Amniotic epithelial cell (primary cell): ENCODE measurements at places on chromosomes 16 and 17.

DNA sequence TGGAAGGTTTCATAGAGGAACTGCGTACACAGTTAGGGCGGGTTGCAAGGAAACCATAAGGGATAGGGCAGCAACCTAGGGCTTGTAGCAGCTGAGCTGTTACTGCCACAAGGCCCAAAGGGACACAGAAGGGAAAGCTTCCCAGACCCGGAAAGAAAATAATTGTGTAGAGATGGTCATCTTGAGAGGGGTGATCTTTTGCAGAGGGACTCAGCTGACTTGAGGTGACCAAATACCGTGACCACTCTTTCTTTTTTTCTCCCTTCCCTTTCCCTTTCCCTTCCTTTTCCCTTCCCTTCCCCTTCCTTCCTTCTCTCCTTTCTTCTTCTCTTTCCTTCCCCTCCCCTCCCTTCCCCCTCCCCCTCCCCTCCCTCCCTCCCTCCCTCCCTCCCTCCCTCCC, 8.5 kb upstream of the CREBBP start:
- no peak for DNase-seq

DNA sequence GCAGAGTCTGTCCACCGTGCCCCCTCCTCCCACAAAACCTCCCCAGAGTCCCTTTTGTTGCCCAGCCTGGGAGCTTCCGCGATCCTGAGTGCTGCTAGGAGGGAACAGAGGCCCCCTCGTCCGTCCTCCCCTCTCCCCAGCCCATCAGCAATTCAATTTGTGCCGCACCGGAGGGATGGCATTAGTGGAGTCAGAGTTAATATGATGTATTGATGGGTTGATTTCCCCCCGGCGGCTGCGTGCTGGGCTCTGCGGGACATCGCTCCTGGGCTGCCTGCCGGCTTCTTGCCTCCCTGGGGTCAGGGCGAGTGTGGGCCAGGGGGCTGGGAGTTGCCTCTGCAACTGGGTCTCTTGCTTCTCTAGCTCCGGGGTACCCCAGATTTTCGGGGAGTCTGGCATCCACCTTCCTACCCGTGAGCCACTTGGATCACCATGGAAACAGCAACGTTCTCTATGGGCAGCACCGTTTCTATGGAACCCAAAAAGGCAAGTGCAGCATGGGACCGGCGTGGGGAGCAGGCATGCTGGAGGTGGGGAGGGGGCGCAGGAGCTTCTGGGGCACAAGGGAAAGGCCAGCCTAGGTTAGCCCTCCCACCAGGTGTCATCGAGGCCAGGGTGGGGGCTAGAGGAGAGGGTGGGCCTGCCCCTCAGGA, 42.9 kb downstream of the BAHCC1 start:
- DNase-seq, result no peak

DNA sequence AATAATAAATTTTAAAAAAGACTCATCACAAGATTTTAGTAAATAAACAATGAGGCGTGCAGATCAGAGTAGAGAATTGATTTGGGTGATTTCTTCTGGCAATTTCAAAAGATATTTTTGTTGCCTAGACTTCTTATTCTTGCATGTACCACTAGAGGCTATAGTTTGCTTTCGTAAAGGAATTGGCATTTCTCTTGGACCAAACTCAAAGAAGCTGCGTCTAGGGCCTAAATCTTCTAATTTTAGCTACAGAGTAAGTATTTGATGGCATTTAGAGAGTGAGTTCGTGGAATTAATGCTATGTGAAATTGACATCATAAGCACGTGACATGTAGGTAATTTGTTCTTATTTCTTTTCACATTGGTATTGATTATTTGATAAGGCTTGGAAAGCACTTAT, 24.4 kb upstream of the ABCC11 start:
- DNase-seq, result no peak

DNA sequence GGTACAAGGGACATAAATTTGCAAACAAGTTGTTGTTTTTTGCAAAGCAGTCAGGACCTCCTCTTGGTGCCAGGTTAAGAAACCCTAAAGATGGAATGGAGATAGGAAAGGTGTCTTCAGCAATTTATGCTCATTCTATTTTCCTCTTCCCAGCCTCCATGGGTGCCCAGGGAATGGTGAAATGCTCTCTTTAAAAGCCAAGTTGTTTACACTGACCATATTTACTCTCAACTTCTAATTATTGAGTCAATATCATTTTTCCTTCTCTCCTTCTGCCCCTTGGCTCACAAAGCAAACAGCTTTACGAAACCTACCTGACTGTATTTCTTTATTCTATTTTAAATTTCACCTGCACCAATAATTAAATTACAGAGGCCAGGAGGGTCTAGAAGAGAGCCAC, 138.5 kb upstream of the IRX3 start:
- no peak for DNase-seq

DNA sequence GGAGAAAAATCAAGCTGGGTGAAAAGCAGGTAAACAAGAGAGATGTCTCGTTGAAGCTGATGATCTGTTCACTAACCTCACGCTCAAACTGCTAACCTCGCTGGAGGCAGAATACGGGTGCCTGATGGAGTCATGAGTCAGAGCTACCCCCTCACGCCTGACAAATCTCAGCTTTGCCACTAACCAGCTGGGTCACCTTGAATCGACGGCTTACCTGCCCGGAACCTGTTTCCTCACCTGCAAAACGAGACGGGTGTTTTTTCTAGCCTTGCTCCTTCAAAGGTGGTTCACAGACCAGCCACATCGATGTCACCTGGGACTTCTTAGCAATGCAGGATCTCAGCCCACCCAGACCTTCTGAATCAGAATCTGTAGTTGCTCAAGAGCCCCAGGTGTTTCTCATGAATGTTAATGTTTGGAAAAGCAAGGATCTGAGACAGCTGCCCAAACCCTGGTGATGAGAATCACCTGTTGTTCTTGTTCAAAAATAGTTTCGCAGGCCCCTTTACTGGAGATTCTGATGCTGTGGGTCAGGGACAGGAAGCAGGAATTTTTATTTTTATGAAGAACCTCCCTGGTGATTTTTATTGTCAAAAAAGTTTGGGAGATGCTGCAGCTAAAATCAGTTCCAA, 56.9 kb downstream of the MARCHF10 start:
- peak; percentile 23 for DNase-seq

DNA sequence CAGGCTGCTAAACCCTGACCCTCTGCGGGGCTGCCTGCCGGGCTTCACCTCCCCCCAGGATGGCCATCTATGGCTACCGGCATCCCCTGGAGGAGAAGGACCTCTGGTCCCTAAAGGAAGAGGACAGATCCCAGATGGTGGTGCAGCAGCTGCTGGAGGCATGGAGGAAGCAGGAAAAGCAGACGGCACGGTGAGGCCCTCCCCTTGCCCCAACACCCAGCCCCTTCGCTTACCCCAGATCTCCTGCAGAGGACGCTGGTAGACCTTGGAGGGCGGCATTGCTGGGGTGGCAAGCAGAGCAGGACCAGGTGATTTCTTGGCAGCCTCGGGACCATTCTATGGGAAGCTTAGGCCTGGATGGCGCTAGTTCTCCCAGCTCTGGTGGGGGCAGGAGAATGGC, 24.5 kb downstream of the ABCC3 start:
- no peak for DNase-seq

GRCh38 chr17:32772453-32773025, 104.4 kb downstream of the MYO1D start:
- DNase-seq, result no peak

DNA sequence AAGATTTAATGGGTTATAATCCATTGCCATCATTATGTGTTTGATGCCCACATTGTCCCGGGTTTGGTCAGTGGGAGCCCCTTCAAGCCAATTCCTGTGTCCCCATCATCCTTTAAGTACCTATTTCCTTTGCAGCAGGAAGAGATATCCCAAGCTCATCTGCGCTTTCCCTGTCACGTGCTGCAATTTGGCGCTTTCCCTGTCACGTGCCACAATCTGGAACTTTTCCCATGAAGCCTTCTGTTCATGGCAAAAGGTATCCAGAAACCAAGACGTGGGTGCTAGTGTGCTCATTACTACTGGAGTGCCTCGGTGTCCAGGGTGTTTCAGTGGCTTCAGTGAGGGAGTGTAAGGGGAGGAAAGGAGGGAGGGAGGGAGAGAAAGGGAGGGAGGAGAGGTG, 168.5 kb downstream of the NPIPB11 start:
- DNase-seq, result no peak

DNA sequence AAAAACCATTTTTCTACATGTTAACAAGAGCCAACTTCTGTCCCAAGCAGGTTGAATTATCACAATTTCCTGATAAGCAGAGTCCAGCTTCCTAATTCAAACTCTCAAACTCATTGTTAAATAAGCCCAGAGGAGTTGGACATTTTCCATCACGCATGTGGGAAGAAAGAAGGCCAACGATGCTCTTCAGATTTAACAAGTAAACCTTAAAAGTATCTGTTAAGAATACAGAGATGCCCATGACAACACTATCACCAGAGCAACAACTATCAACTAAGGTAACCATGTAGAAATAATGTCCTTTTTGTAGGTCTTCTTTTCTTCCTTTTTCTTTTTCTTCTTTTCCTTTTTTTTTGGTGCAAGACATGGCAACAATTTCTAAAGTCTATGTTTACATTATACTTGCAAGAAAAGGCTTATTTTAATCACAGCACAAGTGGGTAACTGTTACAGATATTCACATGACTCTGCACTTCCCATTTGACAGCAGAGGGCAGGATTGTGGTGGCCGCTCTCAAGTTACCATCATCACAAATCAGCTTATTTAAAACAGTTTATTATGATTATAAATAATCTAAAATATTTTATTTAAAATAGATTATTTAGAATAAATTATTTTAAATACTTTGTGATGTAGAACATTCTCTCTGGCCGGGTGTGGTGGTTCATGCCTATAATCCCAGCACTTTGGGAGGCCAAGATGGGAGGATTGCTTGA, 35.7 kb upstream of the DHRS7B start:
- no peak for DNase-seq

- DNase-seq, result no peak
Observed at GRCh38 chr17:77814091-77814772, 144.3 kb upstream of the TNRC6C start.

GRCh38 chr16:7998789-7999453, 591.4 kb downstream of the TMEM114 start:
- no peak for DNase-seq

- DNase-seq, result no peak
Observed at GRCh38 chr17:7114241-7114874, at the start of gene ASGR2. TSS of gene ASGR2 (minus strand) at chr17:7114822. CDS start at chr17:7114240, 582 bp downstream.

DNA sequence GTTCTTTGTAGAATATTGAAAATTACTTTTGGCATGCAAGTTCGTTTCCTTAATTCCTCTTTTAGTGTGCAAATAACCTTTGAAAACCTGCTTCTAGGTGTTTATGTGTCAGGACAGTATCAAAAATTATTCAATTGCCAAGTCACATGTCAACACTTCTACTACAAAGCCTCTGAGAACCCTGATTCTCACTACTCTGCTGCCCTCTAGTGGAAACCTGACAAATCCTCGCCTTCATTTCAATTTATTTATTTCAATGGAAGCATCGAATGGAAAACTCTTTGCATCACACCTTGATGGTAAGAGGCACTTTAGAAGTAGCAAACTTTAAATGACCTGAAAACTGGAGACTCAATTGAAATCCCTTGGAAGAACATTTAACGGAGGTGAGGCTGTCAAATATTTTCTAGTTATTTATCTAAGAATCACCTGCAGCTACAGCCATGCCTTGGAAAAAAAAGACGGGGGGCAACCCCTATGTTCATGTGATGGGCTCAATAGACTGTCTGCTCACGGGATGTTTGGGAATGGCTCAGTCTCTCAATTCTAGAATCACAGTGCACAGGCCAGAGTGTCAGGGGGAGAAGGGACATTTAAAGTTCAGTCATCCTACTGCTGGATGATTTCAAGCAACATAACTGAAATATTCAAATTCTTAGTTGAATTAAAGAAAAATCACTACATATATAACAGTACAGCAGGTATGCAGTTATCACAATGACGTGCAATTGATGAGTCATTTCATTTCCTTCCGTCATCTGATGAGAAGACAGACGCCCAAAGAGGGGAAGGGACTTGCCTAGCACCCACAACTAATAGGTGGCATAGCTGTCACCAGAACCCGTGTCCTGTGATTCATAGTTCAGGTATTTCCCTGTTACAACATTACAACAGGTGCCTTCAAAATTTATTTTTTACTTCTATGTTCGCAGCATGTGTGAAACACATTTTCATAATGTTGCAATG, 563.9 kb downstream of the TOX3 start:
- peak; percentile 65 for DNase-seq

GRCh38 chr17:51734462-51734861, 424.1 kb downstream of the CA10 start:
- no peak for DNase-seq

DNA sequence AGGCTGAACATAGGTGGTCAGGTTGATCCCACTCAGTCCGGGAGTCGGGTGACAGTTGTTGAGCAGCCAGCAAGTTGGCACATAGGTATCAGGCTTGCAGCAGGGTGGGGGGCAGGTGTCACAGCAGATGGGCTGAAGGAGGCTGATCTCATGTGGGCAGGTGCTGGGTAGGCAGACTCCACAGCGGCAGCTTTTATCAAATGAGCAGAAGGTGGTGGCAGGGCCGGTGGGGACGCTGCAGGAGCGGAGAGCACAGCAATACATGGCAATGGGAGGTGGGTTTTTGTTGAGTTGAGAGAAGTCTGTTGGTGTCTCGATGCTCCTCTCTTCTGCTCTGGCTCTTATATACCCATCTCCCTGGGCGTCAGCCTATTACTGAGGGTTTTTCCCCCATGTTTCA, at the start of gene KRTAP3-1:
TSS of gene KRTAP3-1 (minus strand) at position 318 of the 400 bp plus-strand sequence. CDS start at position 264, 54 bp downstream.
- DNase-seq, result no peak

- DNase-seq, result peak; percentile 15
Observed at GRCh38 chr17:18257268-18257981, 1.1 kb downstream of the FLII start.

DNA sequence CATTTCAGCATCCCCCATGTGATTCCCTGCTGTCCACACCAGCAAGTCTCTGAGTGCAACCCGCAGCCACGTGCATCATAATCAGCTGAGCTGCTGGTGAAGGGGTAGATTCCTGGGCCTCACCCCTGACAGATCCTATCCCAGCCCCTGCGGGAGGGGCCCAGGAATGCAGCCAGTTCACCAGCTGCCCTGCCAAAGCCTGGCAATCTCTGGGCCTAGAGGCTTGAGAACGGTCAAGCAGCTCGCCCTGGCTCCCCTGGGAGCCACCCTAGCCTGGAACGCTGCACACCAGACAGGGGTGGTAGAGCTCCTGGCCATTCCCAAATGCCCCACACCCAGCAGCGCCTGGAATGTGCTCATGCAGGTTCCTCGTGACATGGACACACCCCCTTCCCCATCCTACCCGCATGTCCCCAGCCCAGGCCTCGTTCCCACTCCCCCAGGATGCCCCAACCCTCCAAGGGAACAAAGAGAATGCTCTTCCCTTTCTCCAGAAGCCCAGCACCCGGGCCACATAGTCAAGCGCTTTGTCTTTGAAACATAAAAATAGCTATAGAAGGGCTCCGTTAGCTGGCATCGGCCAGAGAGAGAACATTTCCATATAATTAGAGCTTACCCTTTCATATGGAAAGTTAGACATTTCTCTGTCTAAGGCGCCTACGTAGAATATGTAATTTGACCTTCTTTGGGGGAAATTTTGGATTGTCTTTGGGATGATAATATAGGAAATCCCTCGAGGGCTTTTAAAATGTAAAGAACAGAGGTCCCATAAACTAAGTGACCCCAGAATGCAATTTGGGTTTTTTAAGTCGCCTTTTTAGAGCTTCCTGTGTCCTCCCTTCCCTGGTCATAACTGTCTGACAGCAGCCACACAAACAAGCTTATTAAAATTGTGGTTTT, 3.4 kb downstream of the CEP295NL start:
- DNase-seq, result peak; percentile 81
